ENCODE measurements at places on chromosomes 4 and X.

DNA sequence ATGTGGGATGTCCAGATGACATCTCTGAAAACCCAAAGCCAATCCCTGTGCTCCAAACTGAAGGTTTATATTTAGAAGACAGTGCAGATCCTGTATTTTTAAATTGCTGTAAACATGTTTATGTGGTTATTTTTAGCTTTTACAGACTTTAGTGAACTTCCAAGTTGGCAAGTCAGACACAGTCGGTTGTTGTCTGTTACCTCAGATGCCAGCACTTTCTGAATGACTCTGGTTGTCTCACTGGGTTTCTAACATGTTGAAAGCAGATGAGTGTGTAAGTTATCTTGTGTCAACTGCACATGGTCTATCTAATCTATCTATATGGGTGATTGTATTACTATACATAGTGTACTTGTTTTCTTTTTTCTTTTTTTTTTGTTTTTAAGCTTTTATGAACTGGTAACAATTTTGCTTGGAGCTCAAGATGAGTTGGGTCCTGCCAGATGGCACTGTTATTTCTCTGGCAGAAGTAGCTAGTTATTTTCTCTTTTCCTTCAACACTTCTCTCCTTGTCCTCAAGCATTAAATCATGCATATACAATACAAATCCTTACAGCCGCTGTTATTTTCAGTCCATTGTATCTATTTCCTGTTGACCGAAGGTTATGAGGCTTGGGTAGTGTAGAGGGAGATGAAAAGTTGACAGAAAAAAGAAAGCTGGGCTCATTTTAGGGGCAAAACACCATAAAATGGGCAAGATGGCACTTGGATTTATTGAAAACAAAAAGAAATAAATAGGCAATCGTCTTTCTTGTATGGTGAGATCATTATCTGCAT lies 66.3 kb downstream of the GAB1 start:
- DNase-seq = no peak

DNA sequence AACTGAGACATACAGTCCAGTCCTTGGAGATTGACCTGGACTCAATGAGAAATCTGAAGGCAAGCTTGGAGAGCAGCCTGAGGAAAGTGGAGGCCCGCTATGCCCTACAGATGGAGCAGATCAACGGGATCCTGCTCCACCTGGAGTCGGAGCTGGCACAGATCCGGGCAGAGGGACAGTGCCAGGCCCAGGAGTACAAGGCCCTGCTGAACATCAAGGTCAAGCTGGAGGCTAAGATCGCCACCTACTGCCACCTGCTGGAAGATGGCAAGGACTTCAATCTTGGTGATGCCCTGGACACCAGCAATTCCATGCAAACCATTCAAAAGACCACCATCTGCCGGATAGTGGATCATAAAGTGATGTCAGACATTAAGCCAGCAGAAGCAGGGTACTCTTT lies 20.4 kb upstream of the FRMPD3 start:
- DNase-seq = peak; percentile 55

DNA sequence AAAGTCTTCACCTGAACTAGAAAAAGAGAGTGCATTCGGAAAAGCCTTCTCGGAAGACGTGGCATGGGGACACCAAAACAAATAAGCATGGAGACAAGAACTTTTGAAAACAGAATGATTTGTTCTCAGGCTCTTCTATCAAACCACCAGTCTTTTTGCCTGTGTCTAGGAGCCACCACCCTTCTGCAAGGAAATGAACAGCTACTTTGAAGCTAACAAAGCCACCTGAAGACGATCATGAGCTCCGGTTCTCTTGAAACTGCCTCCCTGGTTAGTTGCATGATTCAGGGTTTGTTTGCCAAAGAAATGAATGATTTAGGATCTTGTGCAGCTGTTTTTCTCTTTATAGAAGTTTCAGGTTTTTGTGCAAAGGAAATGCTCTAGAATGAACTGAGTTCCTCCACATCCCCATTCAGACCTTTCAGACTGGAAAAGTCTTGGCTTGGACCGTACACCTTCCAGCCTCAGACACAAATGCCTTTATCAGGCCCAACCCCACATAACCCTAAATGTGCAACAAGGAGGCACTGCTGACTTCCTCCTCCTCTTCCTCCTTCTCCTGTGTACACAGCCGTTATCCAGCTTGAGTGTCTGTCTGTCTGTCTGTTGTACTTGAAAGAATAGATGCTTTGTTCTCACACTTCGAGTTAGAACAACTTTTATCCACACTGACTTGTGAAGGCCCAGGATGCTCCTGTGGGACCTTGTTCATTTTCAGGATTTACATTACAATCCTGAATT lies 334.8 kb upstream of the KLF3 start:
- DNase-seq = no peak

DNA sequence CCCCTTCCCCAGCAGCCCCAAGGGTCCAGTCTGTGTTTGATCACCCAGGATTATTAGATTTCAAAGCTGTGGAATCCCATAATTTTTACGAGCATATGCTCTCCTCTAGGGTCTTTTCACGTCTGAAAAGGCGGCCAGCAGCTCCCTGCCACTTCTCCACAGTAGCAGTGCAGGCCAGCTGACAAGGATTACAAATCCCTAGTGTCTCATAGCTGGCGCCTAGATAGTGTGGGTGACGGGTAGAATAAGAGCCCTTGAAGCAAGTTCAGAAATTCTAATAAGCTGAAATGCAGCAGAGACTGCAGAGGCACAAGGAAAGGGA lies 79.4 kb downstream of the RLIM start:
- DNase-seq = no peak

GRCh38 chr4:67250131-67250896 lies 295.0 kb downstream of the CENPC start:
- DNase-seq = no peak

DNA sequence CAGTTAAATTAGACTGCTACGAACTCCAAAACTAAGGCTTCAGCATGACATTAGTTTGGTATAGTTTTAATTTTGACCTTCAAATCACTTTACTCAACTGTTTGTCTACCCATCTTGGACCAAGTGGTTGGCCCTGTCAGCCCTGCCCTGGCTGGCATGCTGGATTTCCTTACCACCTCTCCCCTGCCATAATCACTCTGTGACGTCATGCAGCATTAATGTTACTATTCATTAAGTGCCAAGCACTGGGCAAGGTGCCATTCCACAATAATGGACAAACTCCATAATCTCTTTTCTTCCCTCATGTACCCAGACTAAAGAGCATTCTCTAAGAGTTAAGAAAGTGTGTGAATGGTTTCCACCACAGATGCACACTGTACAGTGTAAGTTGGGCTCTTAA lies 277.0 kb upstream of the INTU start:
- no peak for DNase-seq

DNA sequence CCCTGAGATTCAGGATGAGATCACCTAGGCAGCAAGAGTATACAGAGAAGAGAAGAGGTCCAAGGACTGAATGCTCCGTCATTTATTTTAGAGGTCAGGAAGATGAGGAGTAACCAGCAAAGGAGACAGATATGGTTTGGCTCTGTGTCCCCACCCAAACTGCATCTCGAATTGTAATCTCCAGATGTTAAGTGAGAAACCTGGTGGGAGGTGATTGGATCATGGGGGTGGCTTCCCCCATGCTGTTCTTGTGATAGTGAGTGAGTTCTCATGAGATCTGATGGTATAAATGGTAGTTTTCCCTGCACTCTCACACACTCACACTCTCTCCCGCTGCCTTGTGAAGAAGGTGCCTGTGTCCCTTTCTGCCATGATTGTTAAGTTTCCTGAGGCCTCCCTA lies 60.8 kb downstream of the MID1IP1 start:
- no peak for DNase-seq

DNA sequence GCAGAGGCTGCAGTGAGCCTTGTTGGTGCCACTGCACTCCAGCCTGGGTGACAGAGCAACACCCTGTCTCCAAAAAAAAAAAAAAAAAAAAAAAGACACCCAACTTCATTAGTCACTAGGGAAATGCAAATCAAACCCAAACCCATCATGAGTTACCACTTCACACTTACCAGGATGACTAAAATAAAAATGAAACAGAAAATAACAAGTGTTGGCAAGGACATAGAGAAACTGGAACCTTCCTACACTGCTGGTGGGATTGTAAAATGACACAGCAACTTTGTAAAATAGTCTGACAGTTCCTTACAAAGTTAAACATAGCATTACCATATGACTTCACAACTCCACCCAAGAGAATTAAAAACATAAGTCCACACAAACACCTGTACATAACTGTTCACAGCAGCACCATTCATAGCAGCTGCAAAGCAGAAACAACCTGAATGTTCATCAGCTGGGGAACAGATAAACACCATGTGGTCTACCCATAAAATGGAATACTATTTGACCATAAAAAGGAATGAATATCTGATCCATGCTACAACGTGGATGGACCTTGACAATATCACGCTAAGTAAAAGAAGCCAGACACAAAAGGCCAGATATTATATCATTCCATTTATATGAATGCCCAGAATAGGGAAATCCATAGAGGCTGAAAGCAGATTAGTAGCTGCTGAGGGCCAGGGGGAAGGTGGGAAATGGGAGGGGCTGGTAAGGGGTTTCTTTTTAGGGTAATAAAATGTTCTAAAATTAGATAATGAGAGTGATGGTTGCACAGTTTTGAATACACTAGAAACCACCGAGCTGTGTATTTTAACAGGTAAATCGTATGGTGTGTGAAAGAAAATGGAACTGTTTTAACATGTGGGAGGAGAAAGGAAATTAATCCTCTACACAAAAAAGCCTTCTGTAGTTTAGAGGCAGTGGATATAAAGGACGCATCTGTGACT lies 18.3 kb downstream of the CD99L2 start:
- DNase-seq = no peak

- no peak for DNase-seq
These were observed 15.5 kb downstream of the MAGEA9B start for GRCh38 chrX:149571770-149572169.

DNA sequence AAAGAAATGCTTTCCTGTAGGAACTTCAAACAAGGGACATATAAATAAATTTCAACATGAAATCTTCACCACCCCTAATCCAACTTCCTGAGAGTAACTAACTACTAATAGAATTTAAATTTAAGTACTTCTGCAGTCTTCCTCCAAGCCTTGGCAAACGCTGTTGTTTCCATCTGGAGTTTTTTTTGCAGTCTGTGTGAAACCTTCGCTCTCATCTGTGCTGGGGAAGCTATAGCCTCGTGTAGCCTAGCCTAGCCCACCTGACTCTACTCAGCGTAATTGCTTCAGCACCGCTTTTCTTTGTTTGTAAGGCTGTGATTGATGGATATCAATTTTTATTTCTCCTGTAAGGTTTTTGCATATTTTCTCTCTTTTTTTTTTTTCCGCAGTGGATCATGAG lies 30.9 kb downstream of the STOX2 start:
- DNase-seq = no peak

GRCh38 chr4:56026596-56026995 lies 77.9 kb downstream of the CEP135 start:
- no peak for DNase-seq

DNA sequence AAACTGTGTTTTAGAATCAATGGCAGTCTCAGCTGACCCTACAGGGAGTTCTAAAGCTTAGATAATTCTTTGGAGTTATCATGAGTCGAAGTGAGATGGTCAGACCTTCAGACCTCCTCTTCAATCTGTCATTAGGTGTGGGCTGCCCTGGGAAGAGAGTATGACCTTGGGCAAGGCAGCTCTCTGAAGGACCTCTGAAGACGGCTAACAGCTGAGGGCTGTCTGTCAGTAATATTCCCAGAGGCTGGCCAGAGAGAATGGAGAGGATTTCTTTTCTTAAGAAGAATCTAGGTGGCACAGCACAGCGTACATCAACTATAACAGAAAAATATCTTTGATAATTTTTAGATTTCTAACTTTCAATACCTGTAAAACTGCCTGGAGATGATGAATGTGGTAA lies 379.4 kb downstream of the ZNF674 start:
- DNase-seq = no peak

DNA sequence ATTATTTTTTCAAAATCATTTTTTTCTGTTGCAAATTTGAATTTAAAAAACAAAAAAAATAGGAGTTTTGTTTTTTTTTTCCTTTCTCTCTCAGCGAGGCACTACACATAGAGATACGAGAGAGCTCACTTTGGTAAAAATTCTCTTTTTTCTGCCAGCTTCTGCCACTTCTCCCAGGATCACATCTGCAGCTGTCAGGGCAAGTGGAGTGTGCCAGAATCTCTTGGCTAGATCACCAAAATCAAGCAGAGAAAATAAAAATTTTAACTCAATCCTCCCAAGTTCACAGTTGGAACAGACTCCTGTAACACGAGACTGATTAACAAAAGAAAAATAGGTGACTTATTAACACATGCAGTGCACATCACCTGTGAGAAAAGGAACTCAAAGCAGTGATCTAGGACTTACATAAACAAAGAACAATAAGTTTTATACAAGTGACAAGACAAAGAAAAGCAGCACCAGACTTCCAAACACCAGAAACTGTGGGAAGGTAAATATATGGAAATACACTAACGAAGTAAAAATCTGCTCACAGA lies 213.2 kb upstream of the ZFP42 start:
- DNase-seq = no peak

All from activated T-cell treated with anti-CD3 and anti-CD28 coated beads, Interleukin-2, amount 50 U/mL, for 48 hours (primary cell).